Activated CD4-positive, alpha-beta T cell treated with anti-CD3 and anti-CD28 coated beads for 4 hours (primary cell): ENCODE measurements at places on chromosomes 5 and 9.

DNA sequence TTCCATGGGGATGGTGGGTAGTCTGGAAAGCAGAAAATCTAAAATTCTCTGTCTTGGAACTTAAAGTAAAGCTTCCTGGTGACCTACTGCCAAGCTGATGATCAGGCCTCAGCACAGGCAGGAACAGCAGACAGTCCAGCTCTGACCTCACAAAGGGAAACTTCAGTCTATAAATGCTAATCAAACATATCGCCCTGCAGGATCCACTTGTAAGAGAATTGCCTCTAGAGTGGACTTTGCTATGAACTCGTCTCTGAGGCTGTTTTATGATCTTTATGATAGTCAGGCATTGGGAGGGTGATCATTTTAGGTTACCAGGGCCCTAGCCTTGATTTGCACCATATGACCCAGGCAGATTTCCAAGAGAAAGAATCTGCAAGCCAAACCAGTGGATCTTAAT lies 67.6 kb upstream of the SELENOP start:
- no peak for DNase-seq

- no peak for DNase-seq
These were observed 158.5 kb upstream of the NFIL3 start for GRCh38 chr9:91582181-91582580.

- DNase-seq = no peak
These were observed 1053.2 kb downstream of the TAF11L14 start for GRCh38 chr5:18687429-18687828.

DNA sequence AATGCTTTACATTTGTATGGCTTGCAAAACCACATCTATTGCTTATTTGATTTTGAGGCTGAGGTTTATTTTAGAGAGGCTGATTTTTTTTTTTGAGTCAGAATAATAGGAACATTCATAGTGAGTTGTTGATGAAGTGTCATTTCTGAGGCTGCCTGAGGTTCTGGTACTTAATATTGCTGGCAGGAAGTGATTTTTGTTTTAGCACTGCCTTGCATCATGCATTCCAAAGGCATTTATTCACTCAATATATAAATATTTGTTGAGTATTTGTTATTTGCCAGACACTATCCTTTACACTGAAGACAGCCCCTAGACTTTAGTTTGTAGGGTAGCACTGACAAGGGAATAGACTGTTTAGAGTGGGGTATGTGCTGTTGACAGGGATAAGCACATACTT lies 2.7 kb downstream of the RNF20 start:
- no peak for DNase-seq

DNA sequence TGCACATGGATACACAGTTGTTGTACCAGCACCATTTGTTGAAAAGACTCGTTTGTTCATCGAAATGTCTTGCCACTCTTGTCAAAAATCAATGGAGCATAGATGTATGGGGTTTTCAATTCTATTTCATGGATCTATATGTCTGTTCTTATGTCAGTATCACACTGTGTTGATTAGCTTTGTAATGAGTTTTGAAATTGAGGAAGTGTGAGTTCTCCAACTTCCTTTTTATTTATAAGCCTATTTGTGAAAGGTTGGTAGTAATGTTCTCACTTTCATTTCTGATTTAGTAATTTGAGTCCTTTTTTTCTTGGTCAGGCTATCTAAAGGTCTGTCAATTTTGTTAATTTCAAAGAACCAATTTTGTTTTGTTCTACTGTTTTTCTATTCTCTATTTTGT lies 26.1 kb downstream of the ZNF510 start:
- no peak for DNase-seq

DNA sequence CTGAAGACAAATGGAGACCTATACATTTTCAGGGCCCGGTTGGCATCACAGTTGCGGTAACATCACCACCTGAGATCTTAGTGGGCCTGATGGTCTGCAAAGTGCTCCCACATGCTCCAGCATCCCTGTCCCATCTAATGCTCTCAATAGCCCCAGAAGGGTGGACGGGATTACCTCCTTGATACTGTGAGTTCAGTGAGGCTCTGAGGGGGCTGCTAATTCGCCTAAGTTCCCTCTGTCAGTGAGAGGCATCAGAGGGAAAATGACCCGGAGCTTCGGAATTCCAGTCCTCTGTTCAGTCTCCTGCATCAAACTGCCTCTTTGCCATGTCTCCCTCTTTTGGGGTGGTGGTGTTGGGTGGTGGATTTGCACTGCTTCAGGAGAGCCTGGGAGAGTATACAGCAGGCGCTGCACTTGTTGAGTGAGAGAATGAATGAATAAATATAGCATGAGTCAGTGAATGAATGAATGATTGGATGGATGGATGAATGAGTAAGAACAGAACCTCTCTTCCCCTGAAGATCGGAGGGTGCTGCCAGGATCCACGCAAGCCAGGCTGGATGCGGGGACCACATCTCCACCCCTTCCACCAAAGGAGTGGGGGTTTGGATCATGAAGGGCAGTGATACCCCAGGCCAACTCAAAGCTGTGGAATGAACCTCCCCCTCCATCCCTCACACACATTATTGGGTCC lies 141.0 kb downstream of the GABBR2 start:
- no peak for DNase-seq

DNA sequence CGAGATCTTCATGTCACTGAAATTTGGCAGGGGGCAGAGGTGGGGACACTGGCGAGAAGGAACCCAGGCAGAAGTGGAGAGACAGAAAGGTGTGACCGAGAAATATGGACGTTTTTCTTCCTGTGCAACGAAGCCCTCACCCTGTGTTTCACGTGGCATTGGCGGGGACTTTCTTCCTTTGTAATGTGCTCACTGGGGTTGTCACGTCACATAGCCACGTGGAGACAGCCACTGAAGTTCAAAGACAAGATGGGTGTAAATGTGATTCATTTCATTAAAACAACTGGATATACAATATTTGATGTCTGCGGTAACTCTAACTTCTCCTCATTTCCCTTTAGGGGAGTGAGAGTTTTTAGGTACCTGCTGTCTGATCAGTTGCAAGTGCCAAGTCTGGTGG lies 225.7 kb downstream of the FSTL4 start:
- no peak for DNase-seq

GRCh38 chr5:107952450-107952849 lies 281.7 kb upstream of the EFNA5 start:
- DNase-seq = no peak

GRCh38 chr9:105053209-105053652 lies 125.3 kb upstream of the ABCA1 start:
- peak; percentile 37 for DNase-seq

GRCh38 chr9:91919621-91920020 lies 30.4 kb downstream of the ROR2 start:
- DNase-seq = no peak

DNA sequence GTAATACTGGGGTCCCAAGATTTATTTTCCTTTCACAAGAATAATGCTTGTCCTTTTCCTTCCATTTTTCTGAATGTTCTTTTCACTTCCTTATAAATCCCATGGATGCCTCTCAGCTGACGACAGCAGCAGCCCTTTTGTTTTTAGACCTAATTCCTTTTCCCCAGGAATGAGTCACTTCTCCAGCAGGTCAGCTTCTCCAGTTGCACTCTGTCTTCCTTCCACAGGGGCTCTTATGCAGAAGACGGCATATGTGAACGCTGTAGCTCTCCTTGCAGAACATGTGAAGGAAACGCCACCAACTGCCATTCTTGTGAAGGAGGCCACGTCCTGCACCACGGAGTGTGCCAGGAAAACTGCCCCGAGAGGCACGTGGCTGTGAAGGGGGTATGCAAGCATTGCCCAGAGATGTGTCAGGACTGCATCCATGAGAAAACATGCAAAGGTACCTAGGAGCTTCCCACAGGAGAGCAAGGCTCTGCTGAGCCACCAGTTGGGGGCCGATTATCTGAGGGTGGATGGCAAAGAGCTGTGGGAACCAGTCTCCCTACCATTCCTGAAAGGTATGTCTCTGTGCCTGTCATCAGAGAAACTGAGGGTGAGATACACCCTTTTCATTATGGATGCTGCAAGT lies 72.9 kb downstream of the RFK start:
- DNase-seq = no peak
